Mammary epithelial cell (primary cell): ENCODE measurements at places on chromosomes 16 and 17. TPM values are rescaled to one million over a fixed set of nuclear protein-coding genes. Genes with fewer than 3 reads are reported as not detected.
A peak's percentile ranks its signal among the peaks of the same experiment; 100 is the strongest.

- no peak for DNase-seq
These were observed 506.9 kb downstream of the RBFOX1 start for GRCh38 chr16:7839568-7839967.

DNA sequence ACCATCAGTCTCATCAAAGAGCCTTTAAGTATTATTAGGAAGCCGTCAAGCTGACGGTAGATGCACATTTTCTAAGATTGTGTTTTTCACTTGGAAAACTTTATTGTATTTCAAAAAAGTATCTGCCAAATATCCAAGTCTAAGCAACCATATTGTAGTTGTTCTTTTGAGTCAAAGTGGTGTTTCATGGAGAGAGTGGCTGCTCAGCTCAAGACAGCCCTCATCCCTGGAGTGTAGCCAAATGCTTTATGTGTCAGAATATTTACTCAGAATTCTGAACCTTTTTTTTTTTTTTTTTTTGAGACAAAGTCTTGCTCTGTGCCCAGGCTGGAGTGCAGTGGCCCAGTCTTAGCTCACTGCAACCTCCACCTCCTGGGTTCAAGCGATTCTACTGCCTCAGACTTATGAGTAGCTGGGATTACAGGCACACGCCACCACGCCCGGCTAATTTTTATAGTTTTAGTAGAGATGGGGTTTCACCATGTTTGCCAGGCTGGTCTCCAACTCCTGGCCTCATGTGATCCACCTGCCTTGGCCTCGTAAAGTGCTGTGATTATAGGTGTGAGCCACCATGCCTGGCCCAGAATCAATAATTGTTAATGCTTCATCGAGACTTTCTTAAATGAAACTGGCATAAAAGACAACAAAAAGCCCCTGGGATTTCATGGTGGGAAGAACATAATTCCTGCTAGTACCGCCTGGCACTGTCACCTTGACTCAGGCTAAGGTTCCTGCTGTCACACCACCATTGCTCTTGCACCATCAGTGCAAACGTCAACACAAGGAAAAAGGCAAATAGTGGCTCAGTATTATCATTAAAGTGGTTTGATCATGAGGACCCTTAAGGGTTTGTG lies 45.5 kb downstream of the PRKCA start:
- peak; percentile 36 for DNase-seq

DNA sequence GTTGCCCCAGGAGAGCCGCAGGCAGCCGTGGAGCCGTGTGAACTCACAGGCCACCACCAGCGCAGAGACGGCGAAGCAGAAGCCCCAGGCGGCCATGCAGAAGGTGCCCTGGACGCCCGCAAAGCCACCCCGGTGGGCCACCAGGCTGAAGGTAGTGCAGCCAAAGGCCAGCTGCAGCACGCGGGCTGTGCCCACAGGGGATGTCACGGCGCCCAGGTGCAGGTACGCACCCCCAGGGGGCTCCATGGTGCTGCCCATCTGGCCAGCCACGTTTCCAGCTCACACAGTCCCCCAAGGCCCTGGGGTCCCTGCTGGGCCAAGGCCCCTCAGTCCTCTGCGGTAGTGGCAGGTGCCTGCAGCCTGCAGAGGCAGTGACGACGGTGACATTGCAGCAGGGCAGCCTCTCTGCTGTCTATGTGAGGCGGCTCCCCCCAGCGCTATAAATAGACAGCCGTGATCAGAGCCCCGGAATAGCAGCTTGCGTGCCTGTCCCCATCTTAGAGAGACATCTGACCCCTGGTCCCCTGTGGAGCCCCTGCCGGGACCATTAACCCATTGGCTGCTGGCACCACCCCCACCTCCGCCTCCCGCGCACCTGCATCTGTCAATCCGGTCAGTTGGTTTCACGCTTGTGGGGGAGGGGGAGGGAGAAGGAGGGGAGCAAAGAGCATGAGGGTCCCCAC lies 4.5 kb upstream of the PYCR1 start:
- DNase-seq, result no peak

GRCh38 chr16:83713597-83713996 lies 94.2 kb upstream of the HSBP1 start:
- DNase-seq, result no peak

- DNase-seq, result no peak
These were observed 6.0 kb upstream of the ARL5C start for GRCh38 chr17:39171933-39172332.

DNA sequence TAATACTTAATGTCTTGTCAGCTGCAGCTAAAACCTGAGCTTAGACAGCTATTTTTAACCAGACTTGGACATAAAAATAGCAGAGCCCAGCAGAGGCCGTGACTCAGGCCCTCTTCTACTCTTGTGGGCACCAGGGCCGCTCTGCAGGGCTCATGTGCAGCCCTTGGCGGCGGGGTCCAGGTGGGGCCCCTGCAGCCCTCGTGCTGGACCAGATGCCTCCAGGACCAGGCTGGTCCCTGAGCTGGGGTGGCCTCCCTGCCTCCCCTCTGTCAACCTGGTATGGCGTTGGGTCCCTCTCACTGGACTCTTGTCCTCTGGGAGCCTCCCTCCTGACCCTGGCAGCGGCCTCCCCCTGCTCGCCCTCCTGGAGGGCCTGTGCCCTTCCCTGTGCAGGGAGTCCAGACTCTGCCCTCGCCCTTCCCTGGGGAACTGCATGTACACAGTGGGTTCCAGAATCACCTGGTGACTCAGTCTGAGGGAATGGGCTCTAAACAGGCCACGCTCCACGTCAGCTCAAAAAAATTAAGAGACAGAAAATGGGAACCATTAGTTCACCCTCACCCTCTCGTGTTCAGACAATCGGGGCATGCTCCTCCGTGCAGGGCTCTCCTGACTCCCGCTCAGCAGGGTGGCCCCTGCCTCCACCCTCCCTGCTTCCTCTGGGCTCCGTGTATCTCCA lies 9.7 kb downstream of the CDK5R1 start:
- DNase-seq, result peak; percentile 73

DNA sequence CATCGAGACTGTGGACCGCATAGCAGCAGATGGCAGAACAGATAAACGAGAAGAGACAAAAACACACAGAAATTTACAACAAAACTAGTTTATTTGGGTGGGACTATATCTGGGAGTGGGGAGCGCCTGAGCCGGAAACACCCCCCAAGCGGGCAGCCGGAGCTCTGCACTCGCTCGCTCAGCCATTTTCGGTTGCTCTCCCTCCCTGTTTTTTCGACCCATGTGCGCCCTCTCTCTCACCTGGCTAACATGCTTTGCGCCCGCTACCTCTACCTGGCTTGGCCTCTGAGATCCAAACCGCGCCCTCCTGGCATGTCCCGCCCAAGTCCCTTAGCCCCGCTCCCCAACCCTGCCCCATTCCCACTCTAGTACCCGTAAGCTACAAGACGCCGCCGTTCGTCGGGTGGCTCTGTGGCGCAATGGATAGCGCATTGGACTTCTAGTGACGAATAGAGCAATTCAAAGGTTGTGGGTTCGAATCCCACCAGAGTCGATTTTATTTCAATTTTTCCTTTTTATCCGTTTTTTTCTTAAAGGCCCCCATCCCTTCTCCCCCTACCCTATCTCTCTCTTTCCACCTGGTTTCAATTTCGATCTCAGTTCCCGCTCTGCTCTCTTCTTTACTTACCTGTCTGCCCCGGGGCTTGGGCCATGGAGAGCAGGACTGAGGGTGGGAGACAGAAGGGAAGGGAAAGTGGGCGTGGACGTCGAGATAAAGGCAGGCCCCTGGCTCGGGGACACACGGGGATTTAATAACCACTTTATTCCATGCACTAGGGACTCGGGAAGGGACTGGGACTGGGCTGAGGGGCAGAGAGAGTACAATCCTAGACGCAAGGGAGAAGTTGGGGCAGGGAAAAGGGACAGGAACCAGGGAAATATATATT lies 2.4 kb upstream of the ALOXE3 start:
- DNase-seq, result peak; percentile 91

DNA sequence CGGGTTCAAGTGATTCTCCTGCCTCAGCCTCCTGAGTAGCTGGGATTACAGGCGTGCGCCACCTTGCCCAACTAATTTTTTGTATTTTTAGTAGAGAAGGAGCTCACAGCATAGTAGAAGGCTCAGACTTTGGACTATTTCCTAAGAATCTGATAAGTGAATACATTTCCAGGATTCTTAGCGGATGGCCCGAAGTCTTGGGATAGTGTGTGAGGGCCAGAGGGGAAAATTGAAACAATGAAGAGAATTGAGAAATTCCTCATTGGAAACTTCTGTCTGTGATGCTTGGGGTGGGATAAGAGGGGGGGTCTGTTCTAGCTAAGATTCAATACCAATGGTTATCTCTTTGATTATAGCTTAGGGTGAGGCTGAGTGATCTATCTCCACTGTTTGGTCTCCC lies 183.3 kb downstream of the MSI2 start:
- DNase-seq, result no peak

- DNase-seq, result no peak
These were observed 156.9 kb upstream of the CIBAR2 start for GRCh38 chr16:85269165-85269564.

- DNase-seq, result peak; percentile 45
These were observed 203.7 kb downstream of the LGALS9B start for GRCh38 chr17:20263595-20263994.

DNA sequence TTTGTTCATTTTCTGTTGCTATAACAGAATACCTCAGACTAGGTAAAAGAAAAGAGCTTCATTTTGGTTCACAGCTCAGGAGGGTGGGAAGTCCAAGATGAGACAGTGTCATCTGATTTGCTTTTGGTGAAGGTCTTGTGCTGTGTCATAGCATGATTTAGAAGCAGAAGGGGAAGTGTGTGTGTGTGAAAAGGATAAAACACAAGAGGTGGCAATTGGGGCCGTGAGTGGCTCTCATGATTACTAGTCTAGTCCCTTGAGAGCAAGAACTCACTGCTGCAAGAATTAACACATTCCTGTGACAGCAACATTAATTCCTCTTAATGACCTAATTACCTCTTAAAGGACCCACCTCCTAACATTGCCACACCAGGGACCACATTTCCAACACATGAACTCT lies 8.3 kb downstream of the SLC35G3 start:
- DNase-seq, result no peak

DNA sequence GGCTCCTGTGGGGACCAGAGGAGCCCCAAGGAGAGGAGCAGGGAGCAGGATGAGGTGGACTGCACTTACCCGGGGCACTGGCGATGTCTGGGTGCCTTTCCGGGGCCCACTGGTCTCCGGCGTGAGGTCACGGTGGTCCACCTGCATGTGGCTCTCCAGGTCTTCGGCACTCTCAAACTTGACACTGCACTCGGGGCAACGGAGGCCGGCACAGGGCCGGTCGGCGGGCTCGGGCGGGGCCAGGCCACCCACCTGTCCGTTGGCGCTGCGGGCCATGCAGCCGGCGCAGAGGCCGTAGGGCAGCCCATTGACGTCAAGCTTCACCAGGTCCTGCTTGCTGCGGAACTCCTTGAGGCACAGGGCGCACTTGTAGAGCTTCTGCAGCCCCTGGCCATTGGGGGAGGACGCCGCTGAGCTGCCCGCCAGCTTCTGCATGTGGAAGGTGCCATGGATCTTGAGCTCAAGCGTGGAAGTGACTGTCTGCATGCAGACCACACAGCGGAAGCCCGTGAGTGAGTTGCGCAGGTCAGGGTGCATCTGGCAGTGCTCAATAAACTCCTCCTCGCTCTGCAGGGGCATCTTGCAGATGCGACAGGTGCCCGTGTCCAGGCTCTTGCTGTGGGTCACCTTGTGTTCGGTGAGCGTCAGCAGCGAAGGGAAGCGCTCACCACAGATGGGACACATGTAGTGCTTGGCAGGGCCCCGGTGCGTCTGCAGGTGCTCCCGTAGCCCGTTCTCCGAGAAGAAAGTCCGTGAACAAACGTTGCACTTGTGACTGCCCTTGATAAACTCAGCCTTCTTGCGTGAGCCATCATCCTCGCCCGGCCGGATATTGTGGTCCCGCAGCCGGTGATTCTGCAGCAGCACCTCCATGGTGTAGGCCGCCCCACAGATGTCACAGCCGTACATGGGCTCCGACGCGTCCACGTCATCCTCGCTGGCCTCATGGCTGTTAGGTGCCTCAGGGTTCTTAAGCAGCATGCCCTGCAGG lies 220.0 kb downstream of the ZNF423 start:
- DNase-seq, result no peak

CD79B gene
- 0.73 TPM for polyA plus RNA-seq

SNAI3 gene
- polyA plus RNA-seq, result 0.07 TPM

RPL26 gene
- polyA plus RNA-seq, result 3,047 TPM

PLD6 gene
- polyA plus RNA-seq, result 1.7 TPM

RCVRN gene
- polyA plus RNA-seq, result not detected

NPW gene
- 0.18 TPM for polyA plus RNA-seq

SECTM1 gene
- 3.0 TPM for polyA plus RNA-seq

NLGN2 gene
- polyA plus RNA-seq, result 3.9 TPM
